ENCODE measurements at places on chromosomes 2 and 18.

GRCh38 chr2:172323256-172323655, 104.1 kb upstream of the ITGA6 start:
- no peak for DNase-seq

DNA sequence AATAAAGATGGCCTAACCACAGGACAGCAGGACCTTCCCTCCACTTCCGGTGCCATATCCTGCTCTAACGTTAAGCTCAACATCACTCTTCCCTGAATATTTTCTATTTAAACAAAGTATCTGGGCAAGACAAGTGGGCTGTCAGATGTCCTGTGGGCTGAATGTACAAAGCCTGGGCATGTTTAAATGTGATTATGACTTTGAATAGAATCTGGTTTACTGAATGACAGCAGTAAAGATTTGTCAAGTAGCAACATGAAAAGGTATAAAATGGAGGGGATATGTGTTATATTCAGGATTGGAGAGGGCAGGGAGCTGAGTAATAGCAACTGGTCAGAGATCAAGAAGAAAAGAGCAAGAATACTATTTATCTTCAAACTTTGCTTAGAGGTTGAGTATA, 540.9 kb downstream of the NRXN1 start:
- no peak for DNase-seq

DNA sequence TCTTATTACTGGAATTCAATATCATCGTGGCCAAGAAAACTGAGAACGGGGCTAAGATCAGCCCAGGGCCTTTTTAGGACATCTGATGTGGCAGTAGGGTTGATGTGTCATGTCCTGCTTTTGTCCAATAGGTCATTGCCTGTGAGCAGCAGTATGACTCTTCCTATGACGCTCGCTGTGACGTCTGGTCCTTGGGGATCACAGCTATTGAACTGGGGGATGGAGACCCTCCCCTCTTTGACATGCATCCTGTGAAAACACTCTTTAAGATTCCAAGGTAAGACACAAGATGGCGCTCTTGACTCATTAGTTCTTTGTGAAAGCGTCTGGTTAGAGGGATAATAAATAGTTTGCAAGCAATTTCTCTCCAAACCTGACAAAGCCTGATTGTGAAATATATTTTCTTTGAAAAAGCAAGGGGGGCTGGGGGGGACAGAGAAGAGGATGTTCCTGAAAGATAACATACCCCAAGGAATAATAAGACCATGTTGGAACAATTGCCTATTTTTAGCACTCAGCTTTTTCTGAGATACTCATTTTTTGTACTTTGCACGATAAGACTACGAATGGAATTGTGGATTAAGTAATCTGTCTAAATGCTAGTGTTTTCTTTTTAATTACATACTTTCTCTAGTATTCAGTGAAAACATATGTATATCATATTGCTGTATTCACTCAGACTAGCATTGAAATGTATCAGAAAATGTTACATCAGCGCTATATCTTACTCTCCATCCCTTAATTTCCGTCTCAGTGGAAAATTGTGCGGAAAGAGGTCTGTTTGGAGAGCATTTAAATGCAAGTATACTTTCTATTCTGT, 58.1 kb downstream of the MYO3B start:
- no peak for DNase-seq

DNA sequence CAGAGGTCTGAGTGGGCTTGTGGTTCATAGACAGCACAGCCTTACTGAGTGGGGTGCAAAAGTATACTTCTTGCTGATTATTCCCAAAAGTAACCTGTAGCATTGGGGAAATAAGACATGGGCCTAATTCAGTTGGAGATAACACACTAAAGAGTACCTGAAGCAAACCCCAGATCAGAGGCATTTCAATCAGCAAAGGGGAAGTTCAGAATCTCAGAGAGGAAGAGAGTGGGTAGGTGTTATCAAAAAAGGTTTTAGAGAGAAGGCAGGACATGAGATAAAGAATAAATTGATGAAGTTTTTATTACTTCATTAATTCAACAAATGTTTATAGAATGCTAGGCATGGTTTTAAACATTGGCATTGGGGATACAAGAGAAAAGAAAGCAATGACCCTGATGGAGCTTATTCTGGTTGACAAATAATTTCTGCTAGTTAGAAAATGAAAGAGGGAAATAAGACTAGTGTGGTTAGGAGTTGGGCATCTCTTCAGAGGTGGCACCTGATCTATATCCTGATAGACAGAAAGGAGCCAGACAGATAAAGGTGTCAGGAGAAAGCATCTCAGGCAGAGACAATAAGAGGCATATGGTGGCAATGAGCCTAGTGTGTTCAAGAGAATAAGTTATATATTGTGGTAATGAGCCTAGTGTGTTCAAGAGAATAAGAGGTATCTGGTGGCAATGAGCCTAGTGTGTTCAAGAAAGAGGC, 153.8 kb upstream of the SETBP1 start:
- no peak for DNase-seq

- no peak for DNase-seq
These were observed 411 bp downstream of the RNASEH1 start for GRCh38 chr2:3557639-3558204.

DNA sequence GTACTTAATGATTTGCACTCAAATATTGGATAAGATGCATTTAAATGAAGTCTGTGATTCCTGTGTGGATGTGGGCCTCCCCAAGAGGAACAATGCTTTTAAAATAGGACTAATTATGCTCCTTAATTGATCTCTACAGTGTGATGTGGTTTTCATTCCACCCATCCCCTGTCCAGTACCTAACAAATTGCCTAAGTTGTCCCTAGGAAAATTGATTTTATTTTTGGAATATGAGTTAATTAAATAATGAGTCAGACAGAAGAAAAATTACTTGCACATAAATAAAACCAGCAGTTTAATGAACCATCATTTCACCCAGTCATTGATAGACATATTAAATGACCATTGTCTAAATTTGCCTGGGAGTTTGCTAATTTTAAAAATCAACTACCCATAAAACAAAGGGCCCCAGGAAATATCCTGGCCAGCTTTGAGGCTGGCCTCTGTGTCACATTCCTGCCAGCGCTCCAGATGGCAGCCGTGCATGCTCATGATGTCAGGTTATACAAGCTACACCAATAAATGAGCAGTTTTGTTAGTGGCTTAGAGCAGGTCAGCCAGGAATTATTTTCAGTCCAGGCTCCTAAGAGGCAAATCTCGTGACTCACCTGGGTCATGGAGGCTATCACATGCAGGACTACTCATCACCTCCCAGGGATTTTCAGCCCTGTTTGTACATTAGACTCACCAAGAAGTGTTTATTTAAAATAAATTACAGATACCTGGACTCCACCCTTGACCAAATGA, 31.9 kb downstream of the ABHD3 start:
- DNase-seq: no peak

- DNase-seq: no peak
These were observed 734.2 kb upstream of the SALL3 start for GRCh38 chr18:78245451-78245850.

- no peak for DNase-seq
These were observed 32.2 kb downstream of the ZBTB7C start for GRCh38 chr18:48376934-48377333.

DNA sequence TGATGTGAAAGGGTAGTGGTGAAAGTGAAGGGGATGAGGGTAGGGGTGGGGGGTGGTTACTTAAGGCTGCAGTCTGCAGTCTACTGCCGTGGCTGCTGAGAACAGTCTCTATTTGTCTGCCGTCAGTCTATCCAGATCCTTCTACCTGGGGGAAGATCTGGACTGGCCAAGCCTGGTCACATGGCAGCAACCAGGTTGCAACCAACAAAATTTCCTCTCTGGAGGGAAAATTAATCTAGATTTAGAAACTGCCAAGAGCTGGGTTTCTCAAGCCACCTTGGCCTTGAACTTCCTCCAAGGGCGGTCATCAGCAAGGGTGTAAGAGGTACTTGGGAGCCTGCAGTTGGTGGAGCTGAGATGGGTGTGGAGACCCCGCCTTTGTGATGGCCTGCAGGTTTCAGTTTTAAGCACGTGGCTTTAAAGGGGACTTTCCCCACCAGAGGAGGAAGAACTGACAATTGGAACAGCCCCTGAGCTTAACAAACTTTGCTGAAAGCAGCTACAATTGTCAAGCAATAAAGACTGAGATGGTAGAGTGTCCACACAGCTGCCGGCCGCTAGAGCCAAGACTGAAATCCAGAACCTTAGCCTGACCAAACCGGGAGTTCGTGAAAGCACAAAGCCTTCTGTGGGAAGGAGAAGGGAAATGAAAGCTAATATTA, 31.4 kb upstream of the KCMF1 start:
- DNase-seq: no peak

DNA sequence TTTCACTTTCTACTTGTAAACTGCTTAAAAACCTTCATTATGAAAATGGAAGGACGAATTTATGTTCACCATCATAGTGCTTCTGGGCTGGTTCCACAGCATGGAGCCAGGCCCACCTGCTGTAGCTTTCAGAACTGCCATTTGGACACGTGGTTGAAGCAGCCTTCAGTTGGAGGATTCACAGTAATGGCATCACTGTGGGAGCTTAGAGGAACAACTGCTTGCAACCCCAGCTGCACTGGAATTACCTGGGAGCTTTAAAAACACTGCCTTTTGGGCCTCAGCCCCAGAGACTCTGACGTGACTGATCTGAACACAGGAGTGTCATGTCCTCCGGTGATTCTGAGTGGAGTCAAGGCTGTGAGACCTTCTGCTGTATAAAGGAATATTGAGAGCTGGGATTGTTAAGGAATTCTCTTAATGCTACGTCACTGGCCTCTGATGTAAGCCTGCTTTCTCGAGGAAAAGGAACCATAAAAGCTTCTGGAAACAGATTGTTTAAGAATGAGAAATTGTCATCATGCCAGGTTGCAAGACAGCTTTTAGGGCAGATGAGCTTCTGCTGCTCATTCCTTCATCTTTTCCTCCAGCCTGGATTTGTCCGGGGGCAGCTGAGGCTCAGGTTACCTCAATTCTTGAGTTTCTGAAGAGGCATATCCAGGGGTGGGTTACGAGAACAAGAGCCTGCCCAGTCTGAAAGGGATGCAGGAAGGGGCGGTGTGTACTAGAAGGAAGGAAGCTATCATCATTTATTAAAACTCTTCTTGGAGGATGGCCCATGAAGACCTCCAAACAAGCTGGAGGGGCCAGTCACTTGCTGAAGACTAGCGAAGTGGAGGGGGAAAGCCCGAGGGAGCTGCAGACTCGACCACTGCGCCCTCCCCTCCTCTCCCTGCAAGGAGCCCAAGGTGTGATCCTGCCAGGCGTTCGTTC, 1.3 kb upstream of the IL1R1 start:
- no peak for DNase-seq

DNA sequence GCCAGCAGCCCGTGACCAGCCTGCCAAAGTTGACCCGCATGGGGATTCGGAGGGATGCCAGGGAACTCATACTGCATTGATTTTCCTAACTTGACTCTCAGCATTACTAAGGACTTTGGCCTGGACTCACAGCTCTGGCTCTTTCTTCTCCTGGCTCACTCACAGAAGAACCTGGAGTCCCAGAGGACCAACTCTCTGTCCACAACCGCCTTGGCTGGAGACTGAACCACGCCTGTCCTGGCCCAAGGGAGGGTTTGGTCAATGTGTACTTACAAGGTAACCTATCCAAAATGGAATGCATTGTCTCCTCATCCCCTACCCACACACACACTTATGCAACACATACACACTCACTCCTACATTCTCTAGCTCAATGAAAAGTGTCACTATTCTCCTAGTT, 135.6 kb upstream of the KLHL29 start:
- DNase-seq: no peak

- no peak for DNase-seq
These were observed 2.0 kb downstream of the LIMS1 start for GRCh38 chr2:108536133-108536780.

GRCh38 chr2:112583497-112584133, 794 bp upstream of the CHCHD5 start:
- no peak for DNase-seq

- no peak for DNase-seq
These were observed 419.3 kb downstream of the SPAG16 start for GRCh38 chr2:213703406-213704098.

- no peak for DNase-seq
These were observed 138.6 kb downstream of the KLHL29 start for GRCh38 chr2:23523373-23524260.

DNA sequence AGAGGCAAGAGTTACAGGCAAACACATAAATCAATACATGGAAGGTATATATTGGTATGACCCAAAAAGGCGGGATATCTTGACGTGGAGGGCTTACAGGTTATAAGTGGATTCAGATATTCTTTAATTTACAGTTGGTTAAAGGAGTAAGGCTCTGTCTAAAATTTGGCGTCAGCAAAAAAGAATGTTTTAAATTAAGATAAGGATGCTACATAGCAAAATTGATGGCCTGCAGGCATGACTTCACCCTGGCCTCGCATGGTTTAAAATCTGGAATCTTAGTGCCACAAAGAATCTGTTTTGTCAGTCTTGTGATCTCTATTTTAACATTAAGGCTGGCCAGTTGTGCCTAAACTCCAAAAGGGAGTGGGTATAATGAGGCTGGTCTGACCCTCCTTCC, 58.4 kb upstream of the REL start:
- no peak for DNase-seq

DNA sequence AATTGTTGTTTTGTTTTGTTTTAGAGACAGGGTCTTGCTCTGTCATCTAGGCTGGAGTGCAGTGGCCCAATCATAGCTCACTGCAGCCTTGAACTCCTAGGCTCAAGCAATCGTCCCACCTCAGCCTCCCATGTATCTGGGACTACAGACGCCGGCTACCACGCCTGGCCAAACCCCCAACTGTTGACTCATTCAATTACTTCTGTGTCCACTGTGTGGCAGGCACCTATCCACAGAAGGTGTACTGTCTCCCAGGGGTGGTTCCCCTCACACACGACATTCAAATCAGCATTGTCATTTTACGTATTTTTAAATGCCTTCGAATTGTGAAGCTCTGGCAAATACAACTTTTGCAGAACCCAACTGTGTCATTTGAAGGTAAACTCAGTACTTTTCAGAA, 188.0 kb upstream of the REV1 start:
- no peak for DNase-seq

GRCh38 chr2:202566286-202566685, 68.5 kb upstream of the FAM117B start:
- no peak for DNase-seq

DNA sequence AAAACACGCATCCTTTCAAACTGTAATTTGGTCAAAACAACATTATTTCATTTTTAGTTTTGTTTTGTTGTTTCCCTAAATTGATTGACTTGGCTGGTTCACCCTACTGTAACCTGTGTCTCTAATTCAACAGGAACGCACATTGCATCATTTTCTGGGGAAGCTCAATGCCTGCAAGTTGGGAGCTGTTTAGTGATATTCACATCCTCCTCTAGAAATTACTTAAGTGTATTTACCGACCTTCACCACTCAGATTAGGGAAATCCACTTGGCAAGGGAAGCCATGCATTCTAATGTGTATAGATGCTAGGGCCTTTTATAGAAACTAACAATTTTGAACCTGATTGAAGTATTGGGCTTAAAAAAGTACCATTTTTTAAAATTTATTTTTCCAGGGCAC, 7.3 kb upstream of the TPO start:
- no peak for DNase-seq

DNA sequence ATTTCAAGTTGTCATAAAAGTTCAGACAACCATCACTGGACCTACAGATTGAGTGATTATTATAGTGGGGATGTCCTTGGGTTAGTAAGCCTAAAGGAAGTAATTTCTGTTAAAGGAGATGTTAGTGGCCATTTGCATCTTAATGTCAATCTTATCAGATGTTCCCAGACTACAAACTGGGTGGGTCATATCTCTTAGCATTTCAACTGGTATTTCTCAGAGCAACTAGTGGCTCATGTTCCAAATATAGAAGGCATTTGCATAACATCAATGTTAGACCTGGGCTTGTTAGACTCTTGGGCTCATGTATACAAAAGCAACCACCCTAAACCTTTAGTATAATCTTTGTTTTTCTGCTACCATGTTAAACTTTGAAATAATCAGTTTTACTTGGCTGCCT, 17.9 kb downstream of the PLEKHA3 start:
- no peak for DNase-seq

- DNase-seq: no peak
These were observed 60.2 kb downstream of the PDE1A start for GRCh38 chr2:182366628-182367027.

All from esophagus squamous epithelium (tissue), 5 donors.